ENCODE measurements at places on chromosomes 3 and 15.

DNA sequence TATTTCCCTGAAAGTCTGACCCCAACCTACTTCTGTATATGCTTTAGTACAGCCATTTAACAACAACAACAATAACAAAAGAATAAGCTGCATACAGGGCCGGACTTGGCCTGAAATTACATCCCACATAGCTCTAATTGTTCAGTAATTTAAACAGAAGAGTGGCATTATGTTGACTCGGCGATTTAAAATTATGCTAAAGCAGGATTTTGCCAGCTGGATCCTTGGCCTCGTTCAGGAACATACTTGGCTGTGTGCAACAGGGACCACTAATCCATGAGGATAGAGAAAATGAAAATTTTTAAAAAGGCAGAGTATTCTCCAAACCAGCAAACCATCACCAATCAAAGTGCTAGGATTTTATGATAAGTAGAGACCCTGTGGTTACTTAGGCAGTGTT, 433.1 kb upstream of the RBMS3 start:
- DNase-seq: no peak

- DNase-seq: no peak
Measured at GRCh38 chr15:63372018-63372705, 9.5 kb downstream of the CA12 start.

GRCh38 chr3:44555723-44556122, 730 bp downstream of the ZKSCAN7 start:
- DNase-seq: no peak

- no peak for DNase-seq
Measured at GRCh38 chr15:78052545-78052944, 25.0 kb downstream of the TBC1D2B start.

DNA sequence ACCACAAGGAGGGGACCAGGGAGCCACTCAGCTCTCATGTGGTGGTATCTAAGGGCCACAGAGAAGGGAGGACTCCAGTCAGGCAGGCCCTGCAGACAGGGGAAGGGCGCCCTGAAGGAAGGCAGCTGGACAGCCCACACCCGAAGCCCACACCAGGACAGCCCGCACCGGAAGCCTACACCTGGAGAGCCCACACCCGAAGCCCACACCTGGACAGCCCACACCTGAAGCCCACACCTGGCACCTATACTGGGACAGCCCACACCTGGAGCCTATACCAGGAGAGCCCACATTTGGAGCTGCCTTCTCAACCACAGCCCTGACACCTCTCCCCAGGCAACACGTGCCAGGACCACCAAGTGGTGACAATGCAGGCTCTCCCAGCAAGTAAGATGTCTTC, 11.7 kb downstream of the TPRA1 start:
- no peak for DNase-seq

DNA sequence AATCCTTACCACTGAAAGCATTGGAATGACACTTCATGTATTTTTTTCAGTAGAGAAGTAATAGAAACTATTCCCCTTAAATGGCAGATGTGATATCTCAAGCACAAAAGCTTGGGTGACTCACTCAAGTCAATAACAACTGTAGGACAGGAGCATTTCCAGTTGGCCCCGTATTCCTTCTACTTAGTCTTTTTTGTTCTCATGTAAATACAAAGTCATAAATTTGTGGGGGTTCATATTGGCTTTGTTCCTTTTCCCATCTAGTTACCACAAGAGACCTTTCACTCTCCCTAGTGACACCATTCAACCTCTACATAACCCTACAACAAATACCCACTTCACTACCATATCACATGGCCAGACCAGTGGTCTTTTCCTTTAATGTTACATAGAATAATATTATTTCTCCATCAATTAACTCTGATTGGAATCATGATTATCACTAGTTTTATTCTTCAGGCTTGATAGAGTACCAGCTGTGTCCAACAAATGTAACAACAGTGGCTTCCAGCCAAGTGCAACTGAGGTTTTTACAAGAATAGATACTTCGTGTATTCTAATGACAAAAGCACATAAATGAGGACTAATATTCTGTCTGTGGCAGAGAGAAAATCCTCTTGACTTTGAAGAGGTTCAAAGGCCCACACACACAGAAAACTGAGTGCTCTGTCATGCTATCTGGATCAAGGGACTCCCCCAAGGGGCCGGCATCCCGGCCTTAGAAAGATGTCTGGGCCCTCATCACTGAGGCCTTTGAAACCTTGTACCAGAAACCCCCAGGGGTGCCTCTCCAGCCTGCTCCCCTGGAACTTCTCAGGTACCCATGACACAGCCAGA, 94.0 kb upstream of the THBS1 start:
- DNase-seq: no peak

DNA sequence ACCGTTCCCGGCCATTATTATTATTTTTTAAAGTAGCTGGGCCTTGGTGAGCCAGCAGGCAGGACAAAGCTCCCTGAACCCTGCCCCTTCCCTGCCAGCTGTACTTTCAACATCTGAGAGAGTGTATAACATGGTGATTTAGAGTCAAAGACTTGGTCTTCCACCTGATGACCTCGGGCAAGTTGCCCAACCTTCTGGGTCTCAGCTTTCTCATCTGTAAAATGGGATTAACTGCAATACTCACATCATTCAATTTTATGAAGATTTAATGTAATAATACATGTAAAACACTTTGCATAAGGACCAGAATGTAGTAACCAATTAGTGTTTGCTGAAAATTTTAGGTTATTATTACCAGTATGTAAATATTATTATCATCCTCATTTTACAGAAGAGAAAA, 11.9 kb upstream of the TRH start:
- DNase-seq: no peak

- DNase-seq: no peak
Measured at GRCh38 chr3:19920401-19921080, 13.5 kb downstream of the EFHB start.

GRCh38 chr3:123042413-123042812, 14.8 kb upstream of the SEMA5B start:
- DNase-seq: no peak

GRCh38 chr3:196537319-196537984, 22.3 kb upstream of the SMCO1 start:
- DNase-seq: peak; percentile 63

GRCh38 chr3:40504636-40505430, 1.0 kb upstream of the ZNF620 start:
- no peak for DNase-seq

GRCh38 chr15:87155771-87156170, 1076.1 kb downstream of the AGBL1 start:
- DNase-seq: no peak

DNA sequence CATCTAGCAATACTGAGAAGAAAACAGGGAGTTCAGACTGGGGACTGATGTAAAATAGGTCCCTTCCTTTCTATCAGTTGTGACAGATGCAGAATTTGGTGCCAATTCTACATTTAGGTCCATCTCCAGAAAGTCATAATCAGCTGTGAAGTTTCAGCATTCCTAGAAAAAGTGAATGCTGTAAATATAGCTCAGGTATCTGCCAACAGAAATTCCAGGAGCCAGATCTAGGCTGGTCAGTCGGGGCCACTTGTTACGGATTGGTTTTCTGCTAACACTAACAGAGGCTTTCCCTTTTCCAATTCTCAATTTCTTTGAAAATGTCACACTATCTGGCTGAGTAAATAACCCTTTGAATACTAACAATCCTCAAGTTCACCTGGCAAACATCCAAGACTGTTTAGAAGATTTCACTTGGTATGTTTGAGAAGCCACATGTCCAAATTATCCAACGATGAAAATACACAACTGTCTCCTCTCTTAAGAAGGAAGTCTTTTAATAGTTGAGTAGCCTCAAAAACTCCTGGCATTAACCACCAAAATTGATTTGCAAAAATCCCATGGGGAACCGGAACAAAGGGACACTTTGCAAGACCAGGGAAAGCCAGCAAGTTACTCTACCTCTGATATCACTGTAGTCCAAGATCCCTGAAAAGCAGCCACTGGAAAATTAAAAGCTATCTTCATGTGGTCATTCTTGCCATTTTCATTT, 222.3 kb downstream of the ZMAT3 start:
- DNase-seq: no peak

All from activated T-helper 1 cell treated with anti-CD3 and anti-CD28 coated beads, Interleukin-2, amount 50 U/mL, for 16 hours (primary cell).